ENCODE measurements at places on chromosomes 6 and 20.

GRCh38 chr20:41531518-41532275 is 86.5 kb downstream of the CHD6 start:
- DNase-seq: no peak

DNA sequence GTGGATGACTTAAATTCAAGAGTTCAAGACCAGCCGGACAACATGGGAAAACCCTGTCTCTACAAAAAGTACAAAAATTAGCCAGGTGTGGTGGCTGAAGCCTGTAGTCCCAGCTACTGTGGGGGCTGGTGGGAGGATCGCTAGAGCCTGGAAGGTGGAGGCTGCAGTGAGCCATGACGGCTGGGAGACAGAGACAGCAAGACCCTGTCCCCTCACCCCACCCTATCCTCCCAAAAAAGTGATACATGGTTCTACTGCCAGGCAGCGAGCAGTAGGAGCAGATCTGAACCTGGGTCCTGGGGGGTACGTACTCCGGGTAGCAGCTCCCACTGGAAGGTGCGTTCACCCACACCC is 2.2 kb downstream of the PSMA7 start:
- no peak for DNase-seq

DNA sequence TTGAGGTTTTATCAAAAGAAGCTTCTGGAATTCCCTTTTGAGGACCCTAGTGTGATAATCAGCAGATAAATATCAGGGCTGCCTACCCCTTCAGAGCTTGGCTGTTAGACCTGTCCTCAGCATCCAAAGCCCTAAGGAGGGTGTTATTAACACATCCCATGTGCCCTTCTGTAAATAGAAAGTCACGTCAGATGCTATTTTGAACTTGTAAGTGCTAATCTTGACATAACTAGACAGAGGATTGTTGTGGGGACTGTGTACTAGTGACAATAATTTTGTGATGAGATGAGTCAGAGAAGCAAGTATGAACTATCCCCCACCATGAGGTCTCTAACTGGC is 4.9 kb upstream of the LAMA4 start:
- DNase-seq: no peak

- DNase-seq: no peak
Observed at GRCh38 chr20:32678948-32679347, 5.2 kb upstream of the C20orf203 start.

DNA sequence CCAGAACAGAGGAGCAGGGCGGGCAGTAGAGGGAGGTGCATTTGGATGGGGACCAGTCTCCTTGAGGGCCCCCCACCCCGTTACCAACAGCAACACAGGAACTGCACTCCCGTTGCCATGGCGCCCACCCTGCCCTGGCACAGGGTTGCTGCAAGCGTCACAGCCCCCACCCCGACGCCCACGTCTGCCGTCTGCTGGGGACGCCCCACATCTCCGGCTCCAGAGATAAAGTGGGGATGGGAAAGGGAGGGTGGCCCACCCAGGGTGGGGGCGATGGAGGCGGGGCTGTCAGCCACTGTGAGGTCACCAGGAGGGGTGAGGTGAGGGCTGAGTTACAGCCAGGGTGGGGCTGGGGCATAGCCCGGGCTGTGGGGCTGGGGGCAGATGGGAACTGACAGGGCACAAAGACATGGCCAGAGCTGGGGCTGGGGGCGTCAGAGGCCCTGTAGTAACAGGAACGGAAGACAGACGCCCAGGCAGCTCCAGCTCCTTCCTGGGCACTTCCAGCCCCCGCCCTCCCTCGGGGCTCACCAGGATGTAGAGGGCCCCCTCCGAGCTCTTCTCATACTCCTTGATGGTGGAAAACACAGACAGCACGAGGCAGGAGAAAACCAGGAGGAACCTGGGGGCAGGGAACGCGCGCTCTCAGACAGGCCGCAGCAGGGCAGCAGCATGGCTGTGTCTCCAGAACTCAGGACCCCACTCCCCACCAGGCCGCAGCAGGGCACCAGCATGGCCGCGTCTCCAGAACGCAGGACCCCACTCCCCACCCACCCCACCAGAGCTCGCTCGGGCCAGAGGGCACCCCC is 26.0 kb downstream of the KCNQ2 start:
- no peak for DNase-seq

GRCh38 chr20:48054051-48054450 is 268.8 kb upstream of the SULF2 start:
- DNase-seq: no peak

- DNase-seq: no peak
Observed at GRCh38 chr6:13355999-13356785, 27.9 kb upstream of the TBC1D7 start.

- no peak for DNase-seq
Observed at GRCh38 chr6:150212778-150213177, 69.9 kb downstream of the PPP1R14C start.

- no peak for DNase-seq
Observed at GRCh38 chr6:130900913-130901312, 73.7 kb downstream of the SMLR1 start.

GRCh38 chr20:33338467-33339258 is 55.6 kb downstream of the BPIFB1 start:
- no peak for DNase-seq

DNA sequence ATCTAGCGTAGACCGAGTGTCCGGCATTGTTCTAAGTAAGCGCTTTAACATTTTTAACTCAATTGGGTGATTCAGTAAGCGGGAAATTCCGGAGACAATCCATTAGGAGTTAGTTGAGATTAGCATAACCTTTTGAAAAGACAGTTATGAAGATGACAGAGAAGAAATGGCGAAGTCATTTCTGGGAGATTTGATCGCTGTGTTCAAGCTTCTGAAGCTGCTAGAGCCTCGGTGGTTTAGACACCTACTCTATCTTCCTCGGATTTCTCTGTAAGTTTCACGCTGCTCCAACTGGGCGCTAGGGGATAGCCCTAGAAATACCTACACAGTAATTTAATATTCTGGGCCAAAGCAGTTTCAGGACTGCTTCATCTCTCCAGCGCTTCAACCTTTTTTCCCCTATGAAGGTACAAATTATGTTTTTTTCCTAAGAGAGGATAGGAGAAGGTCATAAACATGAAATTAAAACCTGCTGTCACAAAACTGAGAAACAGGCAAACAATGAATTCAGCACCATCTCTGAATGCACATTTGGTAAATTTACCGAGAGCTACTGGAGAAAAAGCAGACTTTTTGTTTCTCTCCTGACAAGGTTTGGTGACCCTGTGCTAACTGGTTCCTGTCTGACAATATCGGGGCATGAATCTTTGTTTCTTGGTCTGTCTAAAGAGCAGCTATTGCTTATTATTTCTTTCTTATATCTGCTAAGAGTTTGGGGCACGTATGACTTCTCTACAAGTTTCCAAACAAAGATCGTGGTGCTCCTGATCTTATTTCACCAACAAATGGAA is 22.4 kb downstream of the ZNF311 start:
- DNase-seq: no peak

- no peak for DNase-seq
Observed at GRCh38 chr6:129785756-129786135, 75.4 kb downstream of the TMEM244 start.

DNA sequence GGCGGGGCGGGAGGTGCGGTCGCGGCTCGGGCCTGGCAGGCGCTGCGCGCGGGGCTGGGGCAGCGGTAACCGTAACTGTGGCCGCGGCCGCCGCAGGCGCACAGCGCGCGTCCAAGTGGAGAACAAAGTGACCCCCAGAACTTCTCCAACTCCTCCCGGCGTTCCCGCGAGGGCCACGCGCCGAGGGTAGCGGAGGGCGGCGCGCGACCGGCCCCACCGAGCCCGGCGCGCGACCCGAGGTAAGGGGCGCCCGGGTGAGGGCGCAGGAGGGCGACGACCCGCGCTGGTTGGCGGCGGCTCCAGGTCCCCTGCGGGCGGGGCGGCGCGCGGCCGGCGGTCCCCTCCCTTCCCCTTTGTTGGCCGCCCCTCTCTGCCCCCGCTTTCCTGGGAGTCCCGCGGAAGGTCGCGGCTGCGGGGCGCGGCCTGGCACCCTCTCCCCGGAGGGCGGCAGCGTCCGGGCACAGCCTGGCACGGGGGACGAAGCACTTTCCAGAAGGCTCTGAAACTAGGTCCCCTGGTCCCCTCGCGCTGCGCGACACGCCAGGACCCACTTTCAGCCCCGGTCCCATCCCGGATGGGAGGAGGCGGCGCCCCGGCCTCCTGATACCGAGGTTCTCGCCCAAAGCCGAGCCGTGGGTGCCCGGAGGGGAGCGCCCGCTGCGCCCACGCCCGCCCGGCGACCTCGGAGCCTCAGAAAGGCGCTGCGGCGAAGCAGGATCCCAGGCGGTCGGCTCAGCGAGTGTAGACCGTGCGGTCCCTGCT is at the start of gene TIAM2:
Gene TIAM2, plus strand, starts transcription at position 62 of the 762 bp plus-strand sequence. CDS start 133,909 bp downstream, outside the sequence.
- DNase-seq: peak; percentile 34

DNA sequence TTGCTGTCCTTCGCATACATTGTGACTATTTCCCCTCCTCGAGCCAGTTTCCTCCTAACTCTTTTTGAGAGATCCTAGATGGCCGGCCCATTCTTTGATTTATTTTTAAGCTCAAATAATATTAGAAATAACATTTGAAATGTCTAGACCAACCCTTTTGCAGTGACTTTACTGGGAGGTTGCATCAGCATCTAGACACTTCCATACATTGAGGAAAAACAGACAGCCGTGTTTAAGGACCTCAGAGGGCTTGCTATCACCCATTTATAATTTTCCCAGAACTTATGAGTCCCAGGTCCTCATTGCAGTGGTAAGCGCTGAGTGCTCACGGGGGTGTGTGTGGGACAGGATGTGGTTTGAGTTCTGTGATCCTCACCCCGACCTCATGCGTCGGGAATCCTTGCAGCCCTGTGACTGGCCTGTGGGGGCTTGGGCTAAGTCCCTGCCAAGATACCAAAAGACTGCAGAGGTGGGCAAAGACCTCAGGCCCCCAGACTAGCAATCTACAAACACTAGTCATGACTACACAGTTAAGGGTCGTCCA is at the start of gene GPX5:
Gene GPX5, plus strand, starts transcription at position 386 of the 544 bp plus-strand sequence. Its CDS starts 133 bp downstream, at position 519.
- DNase-seq: no peak

DNA sequence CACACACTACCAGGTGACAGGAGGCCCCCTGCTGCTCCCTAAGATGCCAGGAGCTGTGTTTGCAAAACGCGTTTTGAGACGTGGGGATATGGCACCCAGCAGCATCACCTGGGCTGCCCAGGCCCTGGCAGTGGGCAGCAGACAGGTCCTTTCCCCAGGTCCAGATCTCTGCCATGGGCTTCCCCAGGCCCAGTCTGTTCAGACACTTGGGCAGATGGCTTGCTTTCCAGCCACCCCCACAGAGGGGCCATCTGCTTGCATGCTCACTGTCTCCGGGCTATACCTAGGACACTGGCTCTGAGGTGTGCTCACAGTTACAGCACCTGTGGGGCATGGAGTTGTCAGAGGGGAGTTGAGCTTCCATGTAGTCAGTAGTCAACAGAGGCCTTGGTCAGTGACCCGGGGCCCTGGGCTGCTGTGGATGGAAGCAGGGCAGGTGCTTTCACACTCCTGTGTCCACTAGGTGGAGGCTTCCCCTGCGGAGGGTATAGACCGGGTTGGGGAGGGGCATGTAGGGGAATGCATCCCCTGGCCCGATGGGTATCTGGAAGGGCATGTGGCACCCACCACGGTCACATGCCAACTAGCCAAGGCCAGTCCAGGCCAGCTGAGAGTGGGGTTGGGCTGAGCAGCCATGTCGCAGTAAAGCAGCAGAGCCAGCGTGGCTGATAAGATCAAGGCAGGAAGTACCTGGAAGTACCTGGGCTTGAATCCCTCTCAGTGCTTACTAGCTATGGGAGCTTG is 185.4 kb upstream of the SLC24A3 start:
- no peak for DNase-seq

Data from D721Med (cell line).